ENCODE measurements at places on chromosomes 7 and 10.

- no peak for DNase-seq
Measured at GRCh38 chr7:120259386-120259785, 13.6 kb upstream of the KCND2 start.

DNA sequence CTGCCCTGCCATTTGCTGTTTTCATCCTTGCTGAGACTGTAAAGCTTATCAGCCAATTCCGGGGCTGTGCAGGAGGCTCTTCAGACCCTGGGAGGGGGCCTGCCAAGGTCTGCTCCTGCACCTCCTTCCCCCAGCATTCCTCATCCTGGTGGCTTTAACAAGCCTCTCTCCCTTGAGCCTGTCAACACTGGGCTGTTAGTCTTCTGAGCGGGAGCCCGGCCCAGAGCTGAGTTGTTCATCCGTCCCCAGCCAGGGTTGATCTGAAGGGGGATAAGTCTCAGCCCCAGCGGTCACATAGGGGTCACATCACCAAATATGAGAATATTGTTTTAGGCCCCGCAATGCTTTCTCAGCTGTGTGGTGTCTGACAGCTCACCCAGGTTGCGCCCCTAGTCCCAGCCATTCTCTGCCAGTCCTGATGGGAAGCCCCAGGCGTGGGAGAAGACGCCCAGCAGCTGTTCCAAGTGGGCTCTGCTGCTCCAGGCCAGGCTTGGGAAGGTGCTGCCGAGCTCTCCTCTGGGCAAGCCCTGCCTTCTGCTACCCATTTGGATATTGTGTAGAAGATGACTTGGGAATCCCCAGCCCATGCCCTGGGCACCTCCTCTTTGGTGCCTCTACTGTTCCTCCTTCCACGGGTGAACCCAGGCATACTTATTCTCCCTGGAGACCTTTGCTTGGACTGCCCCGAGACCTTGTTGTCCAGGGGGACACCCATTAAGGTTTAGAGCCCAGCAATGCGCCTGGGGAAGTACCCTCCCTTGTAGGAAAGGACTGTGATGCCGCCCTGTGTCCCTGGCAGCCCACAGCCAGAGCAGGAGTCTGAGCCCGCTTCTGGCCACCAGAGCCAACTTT is 23.5 kb upstream of the TRIM8 start:
- DNase-seq: no peak

DNA sequence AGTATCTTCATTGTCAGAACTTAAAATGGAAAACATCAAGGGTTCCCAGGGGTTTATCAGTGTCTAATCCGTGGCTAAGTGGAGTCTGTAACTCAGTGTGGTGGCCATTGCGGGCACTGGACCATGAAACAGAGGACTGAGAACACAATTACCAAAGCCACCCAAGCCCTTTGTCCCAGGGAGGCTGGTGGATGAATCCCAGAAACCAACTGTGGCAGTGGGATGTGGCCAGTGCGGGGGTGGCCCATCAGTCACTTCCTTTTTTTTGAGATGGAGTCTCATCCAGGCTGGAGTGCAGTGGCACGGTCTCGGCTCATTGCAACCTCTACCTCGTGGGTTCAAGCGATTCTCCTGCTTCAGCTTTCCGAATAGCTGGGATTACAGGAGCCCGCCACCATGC is 61.8 kb downstream of the TACC2 start:
- no peak for DNase-seq

DNA sequence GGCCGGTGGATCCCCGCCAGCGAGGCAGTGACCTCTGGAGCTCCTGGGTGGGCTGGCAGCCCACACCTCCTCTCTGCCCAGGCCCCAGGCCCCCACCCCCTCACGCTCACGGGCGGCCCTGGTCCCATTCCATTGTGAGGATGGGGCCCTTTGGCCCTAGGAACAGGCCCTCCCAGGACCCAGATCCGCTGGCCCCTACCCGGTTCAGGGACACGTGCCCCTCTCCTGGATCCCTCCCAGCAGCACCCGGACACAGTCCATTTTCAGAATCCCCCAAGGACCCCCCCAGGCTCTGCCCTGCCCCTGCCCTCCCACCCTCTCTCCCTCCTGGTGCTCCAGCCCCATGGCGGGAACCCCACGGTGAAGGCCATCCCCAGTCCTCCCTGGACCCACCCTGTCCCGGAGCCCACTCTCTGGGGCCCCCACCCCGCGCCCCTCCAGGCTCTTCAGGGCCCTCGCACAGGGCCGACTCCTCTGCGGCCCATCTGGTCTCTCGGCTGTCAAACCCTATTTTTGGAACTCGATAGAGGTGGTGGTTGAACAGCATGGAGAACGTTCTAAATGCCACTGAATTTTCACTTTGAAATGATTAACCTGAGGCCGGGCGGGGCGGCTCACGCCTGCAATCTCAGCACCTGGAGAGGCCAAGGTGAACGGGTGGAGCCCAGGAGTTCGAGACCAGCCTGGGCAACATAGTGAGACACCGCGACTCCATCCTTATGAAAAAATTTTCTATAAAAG is 8.1 kb downstream of the ADAP1 start:
- DNase-seq: no peak

DNA sequence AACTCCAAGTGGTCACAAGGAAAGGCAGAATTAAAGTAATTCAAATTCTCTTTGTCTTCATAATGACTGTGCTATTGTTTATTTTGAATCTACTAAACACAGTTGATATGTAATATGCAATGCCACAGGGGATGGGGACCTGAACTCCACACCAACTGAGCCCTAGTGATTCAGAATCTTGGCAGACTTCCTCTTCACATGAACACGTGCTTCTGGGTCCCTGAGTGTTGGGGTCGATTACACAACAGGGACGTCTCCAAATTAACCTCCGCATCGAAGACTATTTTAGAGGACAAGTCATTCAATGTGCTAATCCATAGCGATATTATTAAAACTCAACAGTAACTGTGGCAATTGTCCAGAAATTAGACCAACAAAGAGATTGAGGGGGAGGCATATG is 95.3 kb upstream of the CARD11 start:
- DNase-seq: no peak

GRCh38 chr7:51016546-51016945 is 233.8 kb upstream of the GRB10 start:
- no peak for DNase-seq

DNA sequence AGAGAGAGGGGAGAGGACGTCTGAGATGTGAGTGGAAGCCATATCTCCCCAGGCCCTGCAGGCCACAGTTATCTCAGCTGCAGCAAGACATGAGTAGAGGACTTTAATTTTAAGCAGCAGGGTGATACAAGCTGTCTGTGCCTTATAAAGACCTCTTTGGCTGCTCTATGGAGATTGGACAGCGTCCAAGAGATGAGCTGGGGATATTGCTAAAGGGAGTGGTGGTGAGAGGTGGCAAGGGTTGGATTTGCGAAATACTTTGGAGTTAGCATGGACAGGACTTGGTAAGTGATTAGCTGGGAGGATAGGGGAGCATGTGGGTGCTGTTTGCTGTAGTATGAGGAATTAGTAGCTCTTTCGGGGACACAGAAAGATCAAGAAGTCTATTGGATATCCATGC is 191.8 kb downstream of the CACNB2 start:
- DNase-seq: no peak

DNA sequence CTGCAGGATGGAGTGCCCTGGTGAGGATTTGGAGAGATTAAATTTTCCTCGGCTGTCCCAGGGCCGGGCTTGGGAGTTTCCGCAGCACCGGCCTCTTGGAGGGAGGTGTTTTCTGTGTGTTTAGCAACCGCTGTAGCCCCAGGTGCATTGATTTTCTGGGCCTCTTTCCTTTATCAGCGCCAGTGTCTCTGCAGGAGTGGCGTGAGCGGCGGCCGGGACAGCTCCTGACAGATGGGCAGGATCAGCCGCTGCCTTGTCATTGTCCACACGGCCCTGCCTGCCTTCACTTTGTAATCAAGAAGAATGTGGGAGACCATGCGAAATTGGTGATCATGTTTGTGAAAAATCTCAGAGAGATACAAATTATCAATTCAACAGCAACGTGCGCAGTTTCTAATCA is 32.4 kb downstream of the NKX6-2 start:
- no peak for DNase-seq

GRCh38 chr10:49119746-49120145 is 4.4 kb upstream of the VSTM4 start:
- DNase-seq: no peak

DNA sequence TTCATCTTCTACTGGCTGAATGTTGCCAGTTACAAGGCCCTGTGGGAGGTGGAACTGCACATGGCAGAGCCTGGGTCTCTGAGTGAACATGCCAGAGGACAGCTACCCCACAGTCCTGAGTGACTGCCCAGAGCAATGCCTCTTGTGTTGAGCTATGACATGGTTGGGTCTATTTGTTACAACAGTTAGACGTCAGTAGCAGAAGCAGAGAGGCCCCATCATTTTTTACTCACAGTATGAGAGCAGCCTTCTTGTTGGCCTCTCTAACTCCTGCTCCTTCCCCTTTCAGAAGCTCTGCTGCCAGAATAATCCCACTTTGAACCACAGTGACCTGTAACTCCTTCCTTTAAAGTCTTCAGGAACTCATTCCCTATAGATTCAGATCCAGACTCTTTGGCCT is 30.8 kb upstream of the NRP1 start:
- no peak for DNase-seq
